HEK293T (cell line): ENCODE measurements at places on chromosomes 1 and 21.

DNA sequence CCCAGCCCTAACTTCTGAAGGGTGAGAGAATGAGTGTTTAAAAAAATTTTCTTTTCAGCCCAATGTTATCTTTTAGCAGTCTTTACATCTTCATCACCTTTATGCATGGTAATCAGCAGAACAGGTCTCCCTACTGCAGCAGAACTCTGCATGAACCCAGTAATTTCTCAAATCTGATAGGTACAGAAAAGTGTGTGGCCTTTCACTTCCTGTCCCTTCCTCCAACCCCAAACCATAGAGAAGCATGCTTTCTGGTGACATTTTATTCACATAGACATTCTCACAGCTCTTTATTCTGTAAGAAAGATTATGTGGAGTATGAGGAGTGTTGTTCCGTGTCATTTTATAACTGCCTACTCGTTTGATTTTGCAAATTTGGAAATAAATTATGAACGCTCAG is 68.6 kb downstream of the RPAP2 start:
- DNase-seq: no peak

GRCh38 chr1:43437031-43437973 is 16.4 kb downstream of the HYI start:
- no peak for DNase-seq

DNA sequence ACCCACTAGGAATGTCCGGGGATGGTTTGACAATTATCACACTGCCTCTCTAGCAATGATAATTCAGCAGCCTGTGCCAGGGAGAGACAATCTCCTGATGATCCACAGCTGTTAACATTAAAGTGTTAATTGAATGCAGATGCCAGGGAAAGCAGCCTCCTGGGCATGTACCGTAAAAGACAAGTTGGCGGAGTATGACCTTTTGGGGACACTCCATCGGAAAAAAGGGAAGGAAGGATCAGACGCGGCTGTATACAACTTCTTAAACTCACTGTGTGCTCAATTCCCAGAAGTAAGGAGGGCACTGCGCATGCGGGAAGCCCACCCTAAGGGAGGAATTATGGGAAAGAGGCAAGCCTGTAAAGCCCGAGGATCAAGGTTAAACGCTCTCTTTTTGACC is 62.6 kb downstream of the MAP3K7CL start:
- no peak for DNase-seq

GRCh38 chr1:211229365-211229759 is 29.8 kb upstream of the RCOR3 start:
- no peak for DNase-seq

- no peak for DNase-seq
Measured at GRCh38 chr1:162835157-162835899, 25.6 kb downstream of the CCDC190 start.

DNA sequence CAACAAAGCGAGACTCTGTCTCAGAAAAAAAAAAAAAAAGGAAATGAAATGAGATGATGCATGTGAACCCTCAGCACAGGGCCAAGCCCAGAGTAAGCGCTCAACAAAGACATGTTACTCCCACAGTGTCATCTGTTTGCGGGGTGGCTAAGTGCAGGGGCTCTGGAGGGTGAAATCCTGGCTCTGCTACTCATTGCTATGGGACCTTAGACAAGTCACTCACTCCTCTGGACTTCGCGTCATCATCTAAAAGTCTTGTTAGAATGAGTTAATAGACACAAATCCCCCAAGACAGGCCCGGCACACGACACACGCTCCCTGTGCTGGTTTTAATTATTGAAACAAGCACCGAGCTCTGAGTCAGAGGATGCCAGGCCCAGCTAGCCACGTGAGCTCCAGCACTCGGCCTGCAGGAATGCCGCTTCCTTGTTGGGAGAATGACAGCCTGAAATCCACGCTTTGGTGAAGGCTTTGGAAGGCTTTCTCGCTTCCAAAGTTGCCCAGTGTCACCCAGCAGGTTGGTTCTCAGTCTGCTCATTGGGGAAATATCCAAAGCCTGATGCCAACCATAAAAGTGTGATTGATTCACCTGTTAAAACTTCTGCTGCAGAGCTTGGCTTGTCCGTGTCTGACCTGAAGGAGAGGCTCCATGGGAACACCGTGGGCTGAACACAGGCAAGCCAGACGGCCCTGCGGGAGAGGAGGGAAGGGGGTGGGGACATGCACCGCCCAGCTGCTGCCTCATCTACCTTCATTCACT is 36.7 kb upstream of the TARDBP start:
- DNase-seq: no peak

DNA sequence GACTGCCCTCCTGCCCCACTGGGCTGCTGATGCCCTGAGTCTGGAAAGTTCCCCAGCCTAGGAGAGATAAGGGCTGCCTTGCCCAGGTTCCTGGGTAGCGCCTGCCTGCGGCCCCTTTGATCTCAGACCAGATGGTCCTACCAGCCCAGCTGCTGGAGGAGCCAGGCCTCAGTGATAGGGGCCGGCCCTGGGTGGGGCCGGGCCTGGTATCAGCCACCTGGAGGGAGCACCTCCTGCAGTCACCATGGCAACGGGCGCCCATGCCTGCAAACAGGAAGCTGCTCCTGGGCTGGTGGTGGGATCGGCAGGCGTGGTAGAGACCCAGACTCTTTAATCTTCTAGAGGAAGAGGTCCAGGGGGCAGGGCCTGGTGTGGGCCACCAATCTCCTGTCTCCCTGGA is 119.7 kb upstream of the WNT4 start:
- no peak for DNase-seq

DNA sequence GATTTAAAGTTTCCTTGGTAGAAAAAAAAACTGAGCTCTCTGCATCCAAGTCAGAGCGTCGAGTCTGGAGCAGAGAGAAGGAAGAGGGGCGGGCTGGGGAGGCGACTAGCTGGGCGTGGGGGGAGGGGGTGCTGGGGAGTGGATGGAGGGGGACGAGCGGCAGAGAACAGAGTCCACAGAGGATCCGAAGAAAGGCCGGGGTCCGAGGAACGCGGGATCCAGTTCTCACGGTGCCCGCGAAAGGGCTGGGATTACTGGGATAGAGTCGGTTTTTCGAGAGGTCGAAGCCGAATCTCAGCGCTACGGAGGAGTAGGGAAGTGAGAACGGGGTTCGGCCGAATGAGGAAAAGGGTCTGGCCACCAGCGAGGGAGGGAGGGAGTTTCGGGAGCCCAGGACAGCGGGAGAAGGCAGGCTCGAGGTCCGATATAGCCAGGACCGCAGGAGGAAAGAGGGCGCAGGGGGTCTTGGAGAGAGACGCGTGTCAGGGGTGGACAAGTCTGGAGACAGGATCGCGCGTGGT is 665 bp downstream of the DAB1 start:
- DNase-seq: peak; percentile 20

- DNase-seq: no peak
Measured at GRCh38 chr1:245677461-245678240, 522.9 kb downstream of the KIF26B start.

- no peak for DNase-seq
Measured at GRCh38 chr1:151809290-151809984, 4.2 kb upstream of the LINGO4 start.

- DNase-seq: no peak
Measured at GRCh38 chr1:178389441-178389840, 107.3 kb downstream of the CLEC20A start.

- DNase-seq: no peak
Measured at GRCh38 chr1:239536165-239536849, 149.9 kb downstream of the CHRM3 start.

- DNase-seq: no peak
Measured at GRCh38 chr1:19363536-19364152, 51.5 kb downstream of the SLC66A1 start.

GRCh38 chr21:43885721-43886120 is 20.7 kb downstream of the AGPAT3 start:
- DNase-seq: no peak

DNA sequence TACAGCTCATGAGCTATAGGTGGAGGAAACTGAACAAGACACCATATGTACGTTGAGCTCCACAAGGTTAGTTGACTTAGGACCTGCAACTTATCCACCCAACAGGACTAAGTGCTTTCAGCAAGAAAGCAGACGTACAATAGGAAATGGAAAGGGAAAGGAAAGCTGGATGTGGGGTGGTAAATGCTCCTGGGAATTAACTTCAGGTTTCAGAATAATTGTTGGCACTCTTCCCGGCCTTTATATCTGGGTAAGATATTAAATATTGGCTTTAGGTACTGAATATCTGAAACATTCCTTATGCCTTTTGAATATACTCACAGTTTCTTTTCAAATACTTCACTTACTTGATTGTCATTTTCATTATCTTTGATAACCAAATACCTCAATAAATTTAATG is 36.3 kb downstream of the GLMN start:
- DNase-seq: no peak

DNA sequence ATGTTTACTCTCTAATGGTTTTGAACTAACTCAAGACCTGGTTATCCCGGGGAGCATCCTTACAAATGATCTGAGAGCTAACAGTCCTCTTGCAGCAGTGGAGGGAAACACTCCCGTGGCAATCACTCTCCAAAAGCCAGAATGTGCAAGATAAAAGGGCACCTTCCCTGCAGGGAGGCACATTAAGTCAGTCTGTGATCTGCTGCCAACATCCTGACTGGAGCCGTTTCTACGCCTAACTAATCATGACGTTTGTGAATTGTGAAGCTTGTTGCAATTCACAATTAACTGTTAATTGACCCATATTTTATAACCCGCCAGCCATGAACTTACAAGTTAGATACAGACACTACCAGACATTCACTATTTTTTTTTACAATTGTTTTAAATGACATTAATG is 52.1 kb upstream of the LGALS8 start:
- peak; percentile 58 for DNase-seq

- no peak for DNase-seq
Measured at GRCh38 chr1:228299211-228299610, 91.4 kb downstream of the OBSCN start.

GRCh38 chr1:119974013-119974412 is 77.7 kb upstream of the ADAM30 start:
- DNase-seq: no peak

GRCh38 chr21:40002978-40003377 is 135.7 kb downstream of the PCP4 start:
- no peak for DNase-seq

- peak; percentile 42 for DNase-seq
Measured at GRCh38 chr1:183306317-183307042, 111.7 kb downstream of the NMNAT2 start.

GRCh38 chr1:19164274-19165015 is 45.6 kb downstream of the UBR4 start:
- no peak for DNase-seq

DNA sequence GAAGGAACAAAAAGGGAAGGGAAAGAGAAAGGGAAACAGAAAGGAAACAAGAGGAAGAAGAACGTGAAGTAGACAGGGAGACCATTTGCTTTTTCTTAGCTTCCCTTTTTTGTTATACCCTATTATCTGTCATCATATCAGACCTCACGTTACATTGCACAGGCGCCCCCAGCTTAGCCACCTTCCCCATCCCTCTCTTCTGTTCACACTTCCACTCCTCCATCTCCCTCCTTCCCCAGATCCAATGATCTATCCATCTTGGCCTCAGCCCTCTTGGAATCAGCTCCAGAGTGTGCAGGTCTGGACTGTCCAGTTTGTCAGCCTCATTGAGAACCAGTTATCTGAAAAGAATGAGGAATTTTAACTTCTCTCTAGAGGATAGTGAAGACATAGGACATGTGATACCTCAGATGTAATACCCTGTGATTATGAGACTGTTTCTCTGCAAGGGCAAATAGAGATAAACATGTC is 101.1 kb upstream of the ERRFI1 start:
- no peak for DNase-seq

- DNase-seq: no peak
Measured at GRCh38 chr1:206521127-206521526, 13.8 kb downstream of the RASSF5 start.

DNA sequence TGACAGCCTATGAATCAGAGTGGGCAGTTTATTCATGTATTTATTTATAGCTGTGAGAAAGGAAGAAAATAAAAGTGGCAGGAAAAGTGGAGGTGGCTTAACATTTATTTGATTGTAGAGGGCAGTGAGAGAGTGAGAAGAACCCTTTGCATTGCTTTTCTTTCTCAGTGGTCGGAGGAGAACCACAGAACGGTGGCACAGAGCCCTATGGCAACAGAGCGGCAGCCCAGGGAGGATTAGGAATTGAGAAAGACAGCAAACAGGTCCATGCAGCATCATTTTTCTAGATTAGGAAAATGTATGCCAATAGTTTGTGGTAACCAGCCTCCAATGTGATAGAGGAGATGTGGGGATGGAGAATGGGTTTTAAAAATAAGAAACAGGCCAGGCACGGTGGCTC is 53.1 kb downstream of the NMNAT2 start:
- no peak for DNase-seq

- no peak for DNase-seq
Measured at GRCh38 chr1:211751438-211751837, 76.0 kb upstream of the NEK2 start.

- DNase-seq: no peak
Measured at GRCh38 chr21:17711896-17712295, 99.2 kb upstream of the BTG3 start.

DNA sequence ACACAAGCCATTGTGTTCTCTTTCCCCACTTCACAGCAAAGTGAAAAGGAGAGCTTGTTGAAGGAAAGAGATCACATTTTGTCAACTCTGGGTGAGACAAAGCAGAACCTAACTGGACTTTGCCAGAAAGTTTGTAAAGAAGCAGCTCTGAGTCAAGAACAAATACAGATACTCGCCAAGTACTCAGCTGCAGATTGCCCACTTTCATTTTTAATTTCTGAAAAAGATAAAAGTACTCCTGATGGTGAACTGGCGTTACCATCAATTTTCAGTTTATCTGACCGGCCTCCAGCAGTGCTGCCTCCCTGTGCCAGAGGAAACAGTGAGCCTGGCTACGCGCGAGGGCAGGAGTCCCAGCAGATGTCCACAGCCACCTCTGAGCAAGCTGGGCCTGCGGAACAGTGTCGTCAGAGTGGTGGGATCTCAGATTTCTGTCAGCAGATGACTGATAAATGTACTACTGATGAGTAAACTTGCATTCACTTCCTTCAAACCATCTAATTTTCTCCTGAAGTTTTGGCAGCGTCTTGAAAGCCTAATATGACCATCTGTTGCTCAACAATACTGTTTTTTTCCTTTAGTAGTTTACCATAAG is 43.7 kb downstream of the BACH1 start:
- no peak for DNase-seq

- no peak for DNase-seq
Measured at GRCh38 chr1:11753555-11754208, 8.3 kb upstream of the C1orf167 start.

DNA sequence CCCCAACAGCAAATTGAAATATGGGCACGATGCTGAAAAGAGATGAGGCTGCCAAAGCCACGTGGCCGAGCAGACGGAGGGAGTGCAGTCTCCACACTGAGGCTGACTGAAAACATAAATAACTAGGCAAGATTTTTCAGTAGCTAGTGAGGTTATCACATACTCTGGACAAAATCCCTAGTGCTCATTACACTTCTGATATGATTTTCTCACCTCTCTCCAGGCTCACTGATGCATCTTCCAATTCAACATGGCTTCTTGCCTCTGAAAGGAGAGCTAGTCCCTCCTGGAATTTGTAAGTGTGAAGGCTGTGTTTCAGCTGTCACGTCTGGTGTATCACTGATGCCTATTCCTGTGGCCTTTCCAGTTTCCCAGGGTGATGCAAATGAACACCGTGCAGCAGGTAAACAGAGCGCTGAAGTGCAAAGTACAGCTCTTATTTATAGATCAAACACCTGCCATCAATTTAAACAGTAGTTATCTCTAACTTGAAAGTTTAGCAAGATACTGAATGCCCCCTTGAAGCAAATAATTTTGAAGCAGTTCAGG is 656.1 kb downstream of the KIF26B start:
- DNase-seq: no peak

GRCh38 chr1:213082420-213083111 is 31.5 kb downstream of the RPS6KC1 start:
- no peak for DNase-seq

GRCh38 chr1:185929776-185930175 is 195.6 kb downstream of the HMCN1 start:
- no peak for DNase-seq
